Activated T-helper 1 cell treated with Interleukin-2 at 50 U/mL for 16 hours (primary cell): ENCODE measurements at places on chromosomes 5 and 9.

GRCh38 chr9:13369431-13369830, 89.9 kb upstream of the MPDZ start:
- DNase-seq: no peak

GRCh38 chr9:133396952-133397351, 20.8 kb downstream of the STKLD1 start:
- DNase-seq: no peak

DNA sequence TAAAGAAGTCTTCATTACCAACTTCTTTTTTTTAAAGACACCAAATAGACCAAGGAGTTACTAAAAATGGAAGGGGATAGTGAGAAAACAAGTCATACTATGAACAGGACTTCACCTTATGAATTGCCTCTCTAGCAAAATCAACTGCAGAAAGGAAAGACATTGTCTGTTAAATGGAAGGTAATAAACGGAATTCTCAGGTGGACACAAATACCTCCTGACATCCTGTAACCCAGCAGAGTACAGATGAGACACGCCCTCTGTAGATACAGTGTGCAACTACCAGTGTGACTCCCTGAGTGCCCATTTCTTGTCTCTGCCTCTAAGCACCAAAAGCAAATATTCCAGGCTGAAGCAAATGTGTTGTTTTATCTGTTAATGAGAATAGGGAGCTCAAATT, 12.2 kb upstream of the PLPP1 start:
- DNase-seq: no peak

DNA sequence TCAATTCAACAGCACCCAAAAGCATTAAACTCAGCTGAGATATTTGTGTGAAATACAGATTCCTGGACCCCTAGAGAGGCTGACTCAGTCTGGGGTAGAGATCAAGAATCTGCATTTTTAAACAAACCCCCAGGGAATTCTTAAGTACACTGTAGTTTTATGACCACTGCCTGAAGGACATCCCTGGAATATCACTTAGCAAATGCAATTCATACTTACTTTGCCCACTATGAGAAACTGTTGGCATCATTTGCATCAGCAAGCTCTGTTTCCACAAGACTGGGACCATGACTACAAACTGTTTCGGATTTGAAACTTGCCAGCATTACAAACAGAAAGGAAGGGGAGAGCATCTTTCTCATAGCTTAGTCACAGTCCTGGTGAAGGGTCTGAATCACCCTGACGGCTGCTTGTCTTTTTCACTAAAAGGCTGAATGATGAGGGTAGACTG, 63.7 kb downstream of the MLLT3 start:
- DNase-seq: no peak

GRCh38 chr9:78479441-78479840, 182.5 kb downstream of the PSAT1 start:
- DNase-seq: no peak

DNA sequence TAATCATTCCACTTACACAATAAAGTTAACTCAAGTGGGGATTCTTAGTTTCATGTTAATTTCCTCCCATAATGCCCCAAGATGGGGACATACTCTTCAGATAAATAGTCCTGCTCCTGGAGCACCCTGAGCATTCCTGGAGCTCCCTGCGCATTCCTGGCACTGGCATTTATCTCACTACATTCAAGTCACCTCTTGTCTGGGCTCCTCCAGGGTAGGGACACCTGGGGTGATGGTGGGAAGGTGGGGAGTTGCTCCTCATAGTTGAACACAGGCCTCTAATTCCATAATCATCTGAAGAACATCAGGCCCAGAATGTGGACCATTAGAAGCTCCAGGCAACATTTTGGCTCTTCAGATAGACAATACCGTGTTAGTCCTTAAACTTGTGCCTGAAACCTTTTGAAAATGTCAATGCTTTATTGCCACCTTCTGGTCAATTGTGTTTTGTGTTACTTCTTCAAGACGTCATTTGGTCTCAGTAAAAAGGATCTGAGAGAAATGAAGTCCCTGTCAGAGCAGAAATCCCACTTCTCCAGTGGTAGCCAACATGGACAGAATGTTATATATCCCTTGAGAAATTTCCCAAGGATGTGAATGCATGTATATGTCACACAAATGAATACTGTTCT, 14.2 kb upstream of the AGGF1 start:
- no peak for DNase-seq

GRCh38 chr5:155562158-155562557, 548.6 kb downstream of the KIF4B start:
- no peak for DNase-seq

DNA sequence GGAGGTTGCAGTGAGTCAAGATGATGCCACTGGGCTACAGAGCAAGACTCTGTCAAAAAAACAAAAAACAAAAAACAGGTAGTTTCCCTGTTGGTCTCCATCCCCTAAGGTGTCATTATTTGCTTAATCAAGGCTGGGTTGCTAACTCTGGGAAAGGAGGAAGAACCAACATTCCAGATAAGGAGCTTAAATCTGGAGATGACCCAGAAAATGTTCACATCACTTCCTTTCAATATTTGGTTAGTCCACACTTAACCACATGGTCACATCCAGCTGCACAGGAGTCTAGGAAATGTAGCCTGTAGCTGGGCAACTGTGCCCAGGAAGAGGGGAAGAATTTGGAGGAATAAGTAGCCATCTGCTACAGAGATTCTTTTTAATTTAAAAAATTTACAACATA, 25.9 kb upstream of the MEGF9 start:
- DNase-seq: no peak

GRCh38 chr5:39755452-39755851, 330.7 kb upstream of the DAB2 start:
- DNase-seq: no peak

DNA sequence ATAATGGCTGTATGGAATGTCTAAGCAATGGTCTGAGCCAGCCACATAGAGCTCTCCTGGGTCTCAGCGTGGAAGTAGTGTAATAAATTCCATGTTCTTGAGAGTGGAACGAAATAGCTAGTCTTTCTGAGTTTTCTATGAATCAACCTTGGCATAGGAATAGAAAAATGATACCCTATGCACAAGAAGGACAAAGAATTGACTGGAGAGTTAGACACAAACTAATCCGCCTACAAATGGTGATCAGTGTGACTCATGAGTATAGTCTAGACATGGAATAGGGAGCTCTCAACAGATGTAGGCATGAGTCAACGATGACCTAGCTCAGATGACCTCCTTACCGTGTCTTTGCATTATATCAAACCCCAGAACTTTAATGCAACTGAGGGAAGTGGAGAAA, 256.8 kb upstream of the GRIN3A start:
- DNase-seq: no peak

- DNase-seq: no peak
These were observed 98.4 kb downstream of the LIX1 start for GRCh38 chr5:97044052-97044451.

DNA sequence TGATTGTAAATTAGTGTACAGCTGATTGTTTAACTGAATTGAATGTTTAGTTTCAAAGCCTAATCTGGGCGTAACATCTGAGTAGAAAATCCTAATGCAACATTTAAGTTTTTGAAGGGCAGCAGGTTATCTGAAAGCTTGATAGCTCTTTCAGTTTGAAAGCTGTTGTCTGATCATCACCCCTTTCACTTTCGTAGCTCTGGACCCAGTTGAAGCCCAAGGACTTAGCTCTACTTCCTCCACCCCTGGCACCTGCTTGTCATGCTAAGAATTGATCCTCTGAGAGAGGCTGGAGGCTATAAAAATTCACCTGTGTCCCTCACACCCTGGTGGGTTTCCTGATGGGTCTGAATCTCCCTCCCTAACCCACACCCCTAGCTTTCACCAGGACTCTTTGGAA, 86.0 kb downstream of the ZFAND5 start:
- no peak for DNase-seq

GRCh38 chr5:131303537-131303936, 39.7 kb downstream of the CDC42SE2 start:
- no peak for DNase-seq

DNA sequence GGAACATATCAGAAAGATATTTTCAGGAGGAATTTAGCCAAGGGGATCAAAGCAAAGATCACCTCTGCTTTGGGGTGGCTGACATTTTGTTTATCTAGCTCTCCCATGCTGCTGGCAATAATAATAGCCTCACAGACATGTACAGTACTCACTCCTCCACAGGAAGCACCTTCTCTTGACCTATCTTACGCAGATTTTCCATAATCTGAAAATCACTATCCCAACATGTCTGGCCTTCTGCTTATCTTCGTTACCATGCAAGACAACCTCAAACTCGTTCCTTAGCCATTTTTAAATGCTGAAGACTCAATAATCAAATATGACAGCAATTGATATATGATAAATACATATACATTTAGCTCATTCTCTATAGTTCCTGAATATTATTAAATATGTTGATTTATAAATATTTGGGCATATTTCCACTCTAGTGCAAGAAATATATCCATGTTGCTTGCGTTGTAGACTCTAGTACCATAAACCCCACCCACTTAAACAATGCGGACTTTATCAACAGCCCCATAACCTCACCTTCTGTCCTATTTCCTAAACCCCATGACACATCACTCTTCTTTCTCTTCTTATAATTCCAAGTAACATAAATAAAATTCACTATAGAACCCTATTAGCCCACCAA, 18.0 kb downstream of the ZNF608 start:
- DNase-seq: no peak

- no peak for DNase-seq
These were observed 9.8 kb upstream of the NACC2 start for GRCh38 chr9:136104916-136105315.

DNA sequence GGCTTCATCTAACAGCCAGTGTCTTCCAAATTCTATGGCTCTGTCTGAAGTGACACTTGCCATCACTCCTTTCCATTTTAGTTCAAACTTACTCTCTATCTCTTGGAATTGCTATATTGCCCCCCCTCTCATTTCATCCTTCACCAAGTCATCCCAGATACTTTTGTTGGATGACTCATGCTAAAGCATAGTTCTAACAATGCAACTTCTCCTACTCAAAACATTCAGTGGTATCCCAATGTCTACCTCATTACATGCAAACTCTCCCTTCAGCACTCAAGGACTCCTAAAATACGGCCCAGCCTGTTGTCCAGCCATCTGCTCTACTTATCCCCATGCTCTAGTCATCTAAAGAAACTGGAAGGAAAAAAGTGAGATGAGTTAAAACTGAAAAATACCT, 171.6 kb downstream of the RASEF start:
- DNase-seq: no peak

DNA sequence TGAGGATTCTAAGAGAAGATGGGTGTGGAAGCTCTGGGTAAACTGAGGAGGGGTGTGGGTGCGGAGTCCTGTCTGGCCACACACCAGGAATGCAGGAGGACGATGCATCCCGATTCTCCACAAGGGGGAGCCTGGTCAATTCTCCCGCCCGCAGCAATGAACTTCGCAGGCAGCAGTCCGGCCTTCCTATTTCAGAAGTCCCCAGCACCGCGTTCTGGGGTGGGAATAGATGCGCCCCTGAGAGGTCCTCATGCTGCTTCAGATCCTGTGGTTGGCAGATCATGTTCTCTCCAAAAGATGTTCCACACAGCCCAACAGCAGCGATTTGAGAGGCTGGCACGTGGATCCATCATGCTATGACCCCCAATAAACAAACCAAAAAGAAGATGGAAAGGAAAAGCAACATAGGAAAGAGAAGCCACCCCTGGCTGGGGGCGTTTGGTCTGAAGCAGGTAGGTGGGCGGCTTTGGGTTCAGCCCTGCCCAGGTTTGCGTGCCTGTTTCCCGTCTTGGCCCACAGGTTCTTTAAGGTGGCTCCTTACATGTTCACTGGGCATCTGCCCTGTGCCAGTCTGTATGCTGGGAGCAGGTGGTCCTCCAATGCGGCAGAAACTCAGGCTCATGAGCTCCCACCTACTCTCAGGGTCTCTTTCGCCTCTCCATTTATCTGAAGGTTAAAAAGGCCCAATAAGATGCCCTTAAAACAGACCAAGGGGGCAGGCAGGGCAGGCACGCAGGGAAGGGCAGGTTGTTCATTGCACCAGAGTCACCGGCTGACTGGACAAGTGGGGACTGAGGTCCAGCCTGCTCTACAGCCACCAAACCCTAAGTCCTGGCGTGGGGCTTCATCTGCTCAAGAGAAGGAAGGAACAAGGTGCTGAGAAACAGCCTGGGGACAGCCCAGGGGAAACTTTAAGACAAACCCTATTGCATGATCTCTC, 171.6 kb downstream of the PAX5 start:
- DNase-seq: no peak

DNA sequence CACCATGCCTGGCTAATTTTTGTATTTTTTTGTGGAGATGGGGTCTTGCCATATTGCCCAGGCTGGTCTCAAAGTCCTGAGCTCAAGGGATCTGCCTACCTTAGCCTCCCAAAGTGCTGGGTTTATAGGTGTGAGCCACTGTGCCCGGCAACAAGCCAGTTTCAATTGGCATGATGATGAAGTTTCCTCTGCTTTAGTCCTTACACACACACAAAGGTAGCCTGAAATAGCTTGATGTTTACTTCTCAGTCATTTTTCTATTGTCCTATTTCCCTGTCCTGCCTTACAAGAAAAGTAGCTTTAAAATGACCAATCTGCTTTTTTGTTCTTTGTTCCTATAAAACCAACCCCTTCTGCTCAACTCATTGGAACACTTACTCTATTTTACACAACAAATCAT, 33.6 kb downstream of the PDE6A start:
- no peak for DNase-seq

- no peak for DNase-seq
These were observed 125.5 kb downstream of the MVB12B start for GRCh38 chr9:126452106-126452505.

- DNase-seq: no peak
These were observed 165.1 kb downstream of the RGS3 start for GRCh38 chr9:113628621-113629020.

DNA sequence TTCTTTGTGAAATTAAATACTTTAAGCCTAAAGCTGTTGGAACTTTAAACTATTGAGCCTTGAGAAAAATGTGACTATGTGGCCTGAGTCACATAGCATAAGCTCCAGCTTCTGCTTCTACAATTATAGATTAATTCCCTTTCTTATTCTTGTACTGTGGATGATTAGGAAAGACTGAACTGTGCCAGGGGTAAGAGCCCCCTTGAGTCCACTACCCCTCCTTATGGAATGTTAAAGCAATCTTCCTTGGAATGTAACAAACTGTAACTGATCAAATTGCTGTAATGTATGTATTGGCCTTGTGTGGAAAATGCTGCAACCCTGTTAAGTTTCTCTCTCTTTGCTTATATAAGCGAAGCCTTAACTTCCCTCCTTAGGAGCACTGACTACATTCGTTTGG, 273.2 kb downstream of the FAM170A start:
- no peak for DNase-seq
